ENCODE measurements at places on chromosomes 4 and X.

GRCh38 chr4:137558951-137559350, 26.7 kb upstream of the PCDH18 start:
- no peak for DNase-seq

DNA sequence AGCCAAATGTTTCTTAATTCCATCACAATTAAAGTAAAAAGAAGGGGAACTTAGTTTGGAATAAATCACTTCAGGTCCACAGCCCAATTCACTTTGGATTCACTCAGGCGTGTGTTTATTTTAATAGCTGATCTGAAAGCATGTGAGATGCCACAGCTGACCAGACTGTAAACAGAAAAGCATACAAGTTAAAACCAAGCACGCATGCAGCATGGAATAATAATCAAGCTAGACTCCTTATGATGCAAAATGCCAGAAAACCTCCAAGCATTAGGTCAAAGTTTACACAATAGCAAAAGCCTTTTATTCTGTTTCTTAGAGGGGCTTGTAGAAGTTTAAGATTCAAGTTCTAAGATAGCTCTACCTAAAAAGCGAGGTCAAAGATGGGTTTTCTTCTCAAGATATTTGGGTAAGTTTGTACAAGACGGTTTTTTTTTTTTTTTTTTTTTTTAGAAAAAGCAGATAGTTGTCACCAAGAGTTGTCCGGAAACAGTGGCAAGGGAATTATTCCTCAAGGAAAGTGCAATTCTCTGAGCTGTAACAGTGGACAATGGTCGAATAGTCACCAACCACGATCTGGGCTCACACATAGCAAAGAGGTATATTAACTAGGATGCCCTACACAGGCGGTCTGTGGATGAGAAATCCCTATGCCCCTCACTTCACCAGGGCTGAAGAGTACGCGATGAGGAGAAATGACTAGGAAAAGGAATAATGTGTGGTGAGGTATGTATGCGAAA, 763 bp upstream of the PRRG1 start:
- no peak for DNase-seq

DNA sequence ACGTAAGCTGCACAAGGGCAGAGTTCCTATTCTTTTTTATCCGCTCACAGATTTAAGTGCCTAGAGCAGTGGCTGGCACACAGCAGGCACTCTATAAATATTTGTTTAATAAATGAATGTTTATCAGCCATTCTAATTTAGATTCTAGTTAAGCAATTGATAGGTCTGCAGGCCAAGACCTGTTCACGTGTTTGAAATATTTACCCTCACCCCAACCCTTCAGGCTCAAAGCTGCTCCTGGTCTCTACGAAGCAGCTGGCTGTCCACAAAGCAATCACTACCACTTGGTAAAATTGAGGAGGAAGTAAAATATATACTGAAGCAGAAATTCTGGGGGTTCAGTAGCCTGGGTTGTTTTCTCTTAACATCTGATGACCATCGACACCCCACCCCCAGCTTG, 158.1 kb downstream of the MGST2 start:
- no peak for DNase-seq

DNA sequence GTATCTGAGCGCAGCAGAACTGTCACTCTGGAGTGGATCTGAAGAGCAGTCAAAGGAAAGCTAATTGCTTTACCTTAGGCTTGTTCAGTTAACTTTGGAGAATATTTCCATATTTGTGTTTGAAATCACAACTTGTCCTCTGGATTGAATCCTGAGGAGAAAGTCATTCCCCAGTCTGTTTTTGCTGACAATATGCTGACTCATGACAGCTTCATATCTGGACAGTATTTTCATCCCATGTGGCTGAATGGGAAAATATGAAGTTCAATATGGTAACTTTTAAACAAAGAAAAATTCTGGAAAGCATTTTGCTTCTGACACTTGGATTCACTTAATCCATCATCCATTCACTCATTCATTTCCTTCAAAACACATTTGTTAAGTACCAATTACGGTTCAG, 46.3 kb upstream of the MAGEC3 start:
- DNase-seq, result no peak

- peak; percentile 64 for DNase-seq
Measured at GRCh38 chrX:1481636-1482529, 29.2 kb upstream of the ASMTL start.
